Activated naive CD8-positive, alpha-beta T cell treated with anti-CD3 and anti-CD28 coated beads for 36 hours (primary cell): ENCODE measurements at places on chromosomes 16 and 17.

DNA sequence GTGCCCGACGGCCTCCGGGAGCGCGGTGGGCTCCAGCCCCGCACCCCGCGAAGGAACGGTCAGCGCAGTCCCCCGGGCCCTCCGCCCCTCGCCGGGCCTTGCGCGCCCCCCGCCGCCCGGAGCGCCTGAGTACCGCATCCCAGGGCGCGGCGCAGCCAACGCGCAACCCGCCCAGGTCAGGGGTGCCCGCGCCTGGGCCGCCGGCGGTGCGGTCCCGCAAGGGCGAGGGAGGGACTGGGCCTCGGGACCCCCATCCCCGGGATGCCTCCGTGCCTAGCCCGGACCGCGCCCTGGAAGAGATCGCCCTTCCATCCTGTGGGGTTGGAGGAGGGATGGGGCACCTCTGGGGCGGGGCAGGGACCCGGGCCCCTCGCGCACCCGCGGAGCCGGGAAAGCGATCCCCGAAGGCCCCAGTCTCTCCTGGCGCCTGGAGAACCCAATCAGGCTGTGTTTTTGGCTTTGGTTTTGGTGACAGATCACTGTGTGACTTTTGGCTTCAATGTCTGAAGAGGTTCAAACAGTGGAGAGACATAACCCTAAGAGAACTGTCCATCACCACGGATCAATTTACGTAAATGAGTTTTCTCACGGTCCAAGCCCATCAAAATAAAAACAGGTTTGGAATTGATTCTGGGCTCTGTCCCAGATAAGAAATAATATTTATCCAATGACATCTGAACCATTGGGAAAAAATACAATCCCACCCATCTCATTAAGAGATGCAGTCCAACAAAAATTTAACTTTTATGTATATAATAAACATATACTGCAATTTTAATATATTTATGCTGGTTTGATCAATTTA is 17.8 kb downstream of the ENPP7 start:
- DNase-seq, result no peak

GRCh38 chr17:42944211-42944610 is 20.0 kb downstream of the AARSD1 start:
- no peak for DNase-seq

DNA sequence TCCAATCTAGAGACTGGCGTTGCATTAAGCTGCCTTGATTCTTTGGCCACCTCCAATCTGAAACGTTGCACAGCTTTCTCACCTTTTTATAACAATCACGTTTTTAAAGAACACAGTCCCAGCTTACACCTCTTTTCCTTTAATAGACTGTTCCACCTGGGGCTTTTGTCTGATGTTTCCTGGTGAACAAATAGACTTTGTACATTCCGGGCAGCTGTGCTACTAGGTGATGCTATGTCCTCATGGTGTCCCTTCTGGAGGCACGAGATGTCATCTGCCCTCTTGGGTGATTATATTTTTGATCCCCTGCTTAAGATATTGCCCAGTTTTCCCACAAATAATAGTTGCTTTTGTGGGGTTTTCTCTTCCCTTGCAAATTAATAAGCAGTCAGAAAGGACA is 225.5 kb downstream of the SOX9 start:
- DNase-seq, result no peak

DNA sequence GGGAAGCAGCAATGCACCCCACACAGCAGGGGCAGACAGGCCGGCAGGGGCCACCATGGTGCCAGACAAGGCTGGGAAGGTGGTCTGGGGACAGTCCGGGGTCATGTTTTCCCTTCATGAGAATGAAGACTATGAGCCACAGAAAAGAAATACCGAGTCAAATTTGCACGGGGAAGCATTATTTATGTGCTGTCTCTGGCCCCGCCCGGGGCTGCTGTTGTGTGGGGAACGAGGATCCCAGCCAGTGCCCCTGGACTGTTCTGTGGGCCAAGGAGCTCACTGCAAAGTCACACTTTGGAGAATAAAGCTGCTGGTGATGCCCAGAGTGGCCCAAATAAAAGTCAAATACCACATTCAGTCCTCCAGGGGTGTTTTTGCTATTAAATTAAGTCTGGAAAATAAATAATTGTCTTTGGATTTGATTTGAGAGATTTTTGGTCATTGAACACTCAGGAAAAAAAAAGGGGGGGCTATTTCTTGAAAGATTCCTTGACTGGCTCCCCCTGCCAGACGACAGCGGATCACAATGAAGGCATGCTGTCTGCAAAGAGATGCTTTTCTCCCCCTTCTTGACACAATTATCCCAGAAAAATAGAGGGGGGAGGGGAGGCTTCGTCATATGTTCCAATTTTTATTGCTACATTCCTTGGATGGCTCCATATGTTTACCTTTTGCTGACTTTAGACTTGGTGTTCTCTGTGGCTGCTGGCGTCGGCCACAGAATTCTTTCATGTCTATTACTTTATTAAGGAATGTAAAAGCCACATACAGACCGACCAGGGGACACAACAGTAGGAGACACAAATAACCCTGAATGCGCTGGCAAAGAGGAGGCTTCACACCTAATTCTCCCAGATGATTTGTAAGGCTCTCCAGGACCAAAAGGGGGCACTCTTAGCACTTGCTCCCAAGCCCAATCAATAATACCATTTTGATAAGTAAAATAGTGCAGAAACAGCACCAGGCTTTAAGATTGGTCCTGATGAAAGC is 27.1 kb upstream of the ANKFN1 start:
- DNase-seq, result no peak

DNA sequence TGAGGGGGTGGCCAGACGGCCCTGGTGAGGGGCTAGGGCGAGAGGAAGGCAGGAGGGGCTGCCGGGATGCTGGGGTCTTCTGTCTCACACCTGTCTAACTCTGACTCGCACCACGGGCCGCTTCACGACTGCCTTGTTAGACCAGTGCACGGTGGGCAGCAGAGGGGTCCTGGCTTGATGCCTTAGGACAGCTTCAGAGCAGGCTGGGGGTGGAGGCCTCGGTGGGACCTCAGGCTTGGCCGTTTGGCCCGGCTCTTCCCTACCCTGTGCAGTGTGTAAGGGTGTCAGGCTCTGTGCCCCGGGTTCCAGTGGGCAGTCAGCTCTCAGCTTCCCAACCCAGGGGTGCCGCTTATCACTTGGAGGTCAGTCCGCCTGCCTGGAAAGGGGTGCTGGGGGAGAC is 100.7 kb downstream of the OR1D5 start:
- DNase-seq, result no peak

- peak; percentile 45 for DNase-seq
Measured at GRCh38 chr17:82871056-82871775, 31.4 kb upstream of the ZNF750 start.

DNA sequence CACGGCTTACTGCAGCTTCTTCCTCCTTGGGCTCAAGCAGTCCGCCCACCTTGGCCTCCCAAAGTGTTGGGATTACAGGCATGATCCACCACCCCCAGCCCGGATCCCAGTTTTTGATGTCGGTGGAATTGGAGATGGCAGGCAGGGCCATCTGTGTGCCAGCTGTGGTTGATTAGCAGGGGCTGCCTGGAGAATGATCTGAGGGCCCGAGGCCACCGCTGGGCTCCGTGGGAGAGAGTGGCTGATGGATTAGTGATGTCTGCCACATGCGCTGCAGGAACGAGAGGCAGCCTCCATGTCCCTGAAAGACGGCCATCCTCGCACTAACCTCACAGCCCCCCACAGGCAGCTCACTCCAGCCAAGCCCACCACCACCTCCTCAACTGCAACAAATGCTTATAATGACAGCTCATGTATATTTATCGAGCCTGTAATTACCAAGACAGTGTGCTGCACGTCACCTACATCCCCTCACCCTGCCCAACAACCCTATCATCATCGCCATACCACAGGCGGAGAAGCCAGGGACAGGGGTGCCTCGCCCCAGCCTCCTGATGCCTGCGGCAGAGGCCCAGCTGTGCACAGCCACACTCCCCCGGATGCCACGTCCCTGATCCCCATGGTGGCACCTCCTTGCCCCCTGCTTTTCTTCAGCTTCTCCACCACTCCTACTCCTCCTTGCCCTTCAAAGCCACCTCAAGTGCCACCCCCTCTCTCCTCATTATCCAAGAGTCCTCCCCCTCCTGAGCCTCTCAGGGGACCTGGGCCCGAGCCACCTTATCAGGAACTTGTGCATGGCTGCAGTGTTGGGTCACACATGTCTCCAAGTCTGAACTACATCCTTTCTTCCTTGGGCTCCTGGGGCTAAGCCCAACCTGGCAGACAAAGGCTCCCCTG is 33.2 kb downstream of the ACTG1 start:
- no peak for DNase-seq

DNA sequence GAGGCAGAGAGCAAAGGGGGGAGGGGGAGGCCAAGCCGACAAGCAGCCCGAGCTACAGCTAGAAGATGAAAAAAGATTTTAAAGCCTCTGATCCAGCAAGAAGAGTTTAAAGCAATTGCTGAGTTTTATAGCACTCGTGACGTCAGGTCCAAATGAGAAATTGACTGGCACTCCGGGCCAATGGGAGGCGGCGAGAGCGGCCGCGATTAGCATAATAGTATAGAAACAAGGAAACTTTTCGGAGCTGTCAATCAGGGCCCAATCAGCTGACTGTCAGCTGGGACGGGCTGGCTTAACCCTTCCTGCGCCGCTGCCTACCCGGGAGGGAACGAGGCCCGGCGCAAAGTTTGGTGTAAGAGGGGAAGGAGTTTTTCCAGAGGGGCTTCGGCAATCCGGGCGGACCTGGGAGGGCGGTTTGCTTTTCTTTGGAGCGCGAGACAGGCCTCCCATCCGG is at the start of gene MAF:
MAF (minus strand) TSS at position 100 of the 454 bp plus-strand sequence. CDS start 835 bp downstream, outside the sequence.
- peak; percentile 69 for DNase-seq

DNA sequence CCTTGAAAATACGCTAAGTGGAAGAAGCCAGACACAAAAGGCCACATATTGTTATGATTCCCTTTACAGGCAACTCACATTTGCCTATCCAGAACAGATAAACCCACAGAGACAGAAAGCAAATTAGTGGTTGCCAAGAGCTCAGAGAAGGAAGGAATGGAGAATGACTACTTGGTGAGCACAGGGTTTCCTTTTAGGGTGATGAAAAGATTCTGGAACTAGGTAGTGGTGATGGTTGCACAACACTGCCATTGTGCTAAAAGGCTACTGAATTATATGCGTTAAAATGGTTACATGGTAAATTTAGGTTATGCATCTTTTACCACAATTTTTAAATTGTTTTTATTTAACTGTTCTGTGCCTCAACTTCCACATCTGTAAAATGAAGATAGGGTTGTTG is 4.4 kb downstream of the COPRS start:
- DNase-seq, result no peak

DNA sequence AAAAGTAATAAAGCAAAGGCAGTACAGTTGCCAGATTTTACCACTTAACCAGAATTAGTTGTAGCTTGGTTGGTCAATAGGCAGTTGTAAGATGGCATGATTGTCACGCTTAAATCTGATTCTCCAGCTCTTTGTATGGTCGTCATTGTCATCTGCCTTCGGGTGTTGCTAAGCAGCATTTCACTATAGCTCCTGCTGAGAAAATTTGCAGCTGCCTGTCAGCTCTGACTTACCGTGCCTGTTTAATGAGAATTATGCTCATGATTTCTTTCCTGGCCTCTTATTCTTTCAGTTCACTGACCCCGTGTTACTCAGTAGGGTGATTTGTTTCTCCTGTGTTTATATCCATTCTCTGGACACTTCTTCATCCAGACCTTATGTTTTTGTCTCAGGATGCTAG is 66.7 kb downstream of the TANGO6 start:
- no peak for DNase-seq

GRCh38 chr16:4894276-4895150 is 42.4 kb downstream of the PPL start:
- DNase-seq, result no peak

- no peak for DNase-seq
Measured at GRCh38 chr17:79977708-79978547, 57.7 kb downstream of the TBC1D16 start.

DNA sequence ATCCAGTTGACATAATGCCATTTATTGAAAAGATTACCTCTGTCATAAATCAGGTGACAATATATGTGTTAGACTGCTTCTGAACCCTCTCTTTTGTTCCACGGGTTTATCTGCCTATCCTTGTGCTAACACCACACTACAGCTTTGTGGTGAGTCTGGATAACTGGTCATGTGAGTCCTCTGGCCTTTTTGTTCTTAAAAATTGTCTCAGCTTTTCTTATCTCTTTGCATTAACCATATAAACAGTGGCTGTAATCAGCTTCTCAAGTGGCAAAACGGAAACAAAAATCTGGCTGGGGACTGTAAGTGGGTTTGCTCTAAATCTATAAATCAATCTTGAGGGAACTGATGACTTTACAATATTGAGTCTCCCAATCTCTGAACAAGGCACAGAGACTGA is 44.6 kb downstream of the STX8 start:
- no peak for DNase-seq

DNA sequence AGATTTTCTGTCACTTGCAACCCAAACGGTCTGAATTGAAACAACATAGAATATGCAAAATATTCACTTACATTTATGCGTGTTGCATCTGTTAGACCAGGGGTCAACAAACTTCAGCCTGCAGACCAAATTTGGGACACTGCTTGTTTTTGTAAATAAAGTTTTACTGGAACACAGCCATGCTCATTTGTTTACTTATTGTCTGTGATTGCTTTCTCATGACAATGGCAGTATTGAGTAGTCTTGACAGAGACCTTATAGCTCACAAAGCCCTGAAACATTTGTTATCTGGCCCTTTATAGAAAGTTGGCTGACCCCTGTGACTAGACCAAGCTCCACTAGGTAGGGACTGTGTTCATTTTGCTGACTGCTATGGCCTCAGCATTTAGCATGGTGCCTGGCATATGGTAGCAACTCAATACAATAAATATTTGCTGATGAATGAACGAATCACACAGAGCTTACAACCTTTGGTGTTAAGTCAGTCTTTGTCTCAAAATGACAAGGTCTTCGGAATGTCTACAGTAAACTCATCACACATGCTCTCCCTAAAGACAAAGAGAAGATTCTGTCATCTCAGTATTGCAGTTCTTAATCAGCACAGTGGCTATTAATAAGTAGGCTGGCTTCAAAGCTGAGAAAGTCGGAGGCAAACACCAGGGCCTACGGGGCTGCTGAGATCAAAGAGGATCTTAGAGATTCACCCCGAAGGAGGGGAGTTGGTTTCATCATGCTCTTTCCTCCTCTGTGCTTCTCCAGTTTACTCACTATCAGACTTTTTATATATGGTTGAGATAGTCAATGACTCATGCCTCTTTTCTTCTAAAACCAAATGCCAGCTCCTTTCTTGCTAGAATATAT is 95.2 kb upstream of the AXIN2 start:
- DNase-seq, result peak; percentile 35

GRCh38 chr17:69012895-69013805 is 47.6 kb downstream of the ABCA9 start:
- DNase-seq, result no peak

DNA sequence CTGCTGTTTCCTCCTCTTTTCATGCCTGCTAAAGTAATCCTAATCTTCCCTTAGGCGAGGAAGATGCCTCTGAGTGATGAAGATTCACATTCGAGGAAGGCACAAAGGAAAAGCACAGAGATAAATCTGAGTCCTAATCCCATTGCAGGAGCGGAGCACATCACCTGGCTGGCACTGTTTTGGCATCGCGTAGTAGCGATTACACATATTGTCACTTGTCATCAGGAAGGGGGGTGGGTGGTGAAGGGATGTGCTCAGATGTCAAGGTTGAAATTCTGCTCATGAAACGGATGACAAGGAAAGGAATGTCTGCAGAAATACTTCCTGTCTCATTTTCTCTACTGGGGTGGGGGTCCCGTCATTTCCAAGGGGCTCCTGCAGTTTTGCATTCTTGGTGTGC is 363.1 kb upstream of the EEF2KMT start:
- no peak for DNase-seq

- DNase-seq, result peak; percentile 34
Measured at GRCh38 chr17:41308251-41308917, 725 bp downstream of the KRTAP16-1 start.

GRCh38 chr16:68396481-68396880 is 51.8 kb downstream of the SMPD3 start:
- peak; percentile 31 for DNase-seq
